MCF 10A (cell line): ENCODE measurements at places on chromosomes 12 and 14. TPM values are rescaled to one million over a fixed set of nuclear protein-coding genes. Genes with fewer than 3 reads are reported as not detected.

IL22 gene
- total RNA-seq = not detected in 2 replicates

SRGAP1 gene
- total RNA-seq = 65.0 and 66.7 TPM in 2 replicates

GLIPR1L1 gene
- not detected in 2 replicates for total RNA-seq

SLCO1B3 gene
- not detected in 2 replicates for total RNA-seq

EFCAB11 gene
- total RNA-seq = 10.6 and 11.1 TPM in 2 replicates

CRACR2A gene
- total RNA-seq = not detected in 2 replicates

DNA sequence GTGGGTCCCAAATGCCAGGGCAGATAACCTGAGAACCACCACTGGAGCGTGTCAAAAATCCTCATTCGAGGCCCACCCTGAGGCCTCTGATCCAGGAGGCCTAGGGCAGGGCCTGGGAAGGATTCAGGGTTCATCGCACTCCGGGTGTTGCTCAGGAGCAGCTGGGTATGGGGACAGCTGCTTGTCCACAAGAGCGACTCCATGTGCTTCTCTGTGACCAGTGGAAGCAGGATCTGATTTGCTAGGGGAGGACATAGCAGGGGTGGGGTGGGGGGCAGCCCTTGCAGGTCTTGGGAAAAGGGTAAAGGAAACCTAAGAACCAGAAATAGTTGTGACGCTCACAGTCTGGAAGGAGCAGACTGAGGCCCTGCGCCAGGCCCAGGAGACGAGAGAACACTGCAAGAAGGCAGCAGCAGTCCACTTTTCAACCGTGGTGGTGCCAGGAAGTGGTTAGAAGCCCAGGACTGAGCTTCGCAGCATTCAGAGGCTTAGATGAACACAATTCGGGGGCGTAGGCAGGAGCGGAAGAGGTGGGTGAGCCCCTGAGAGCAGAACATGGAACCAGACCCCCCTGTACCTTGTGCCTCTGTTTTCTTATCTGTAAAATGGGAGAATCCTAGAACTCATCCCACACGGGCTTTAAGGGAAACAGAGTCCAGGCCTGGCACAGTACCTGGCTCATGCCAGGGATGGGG, 33.7 kb downstream of the ITPK1 start:
- peak overlapping the region; percentile 75 for H3K27ac ChIP-seq
- H3K4me1 ChIP-seq = peaks cover 23% of the 10 kb centered on the region
- no peaks in the 10 kb centered on the region for H3K27me3 ChIP-seq

DNA sequence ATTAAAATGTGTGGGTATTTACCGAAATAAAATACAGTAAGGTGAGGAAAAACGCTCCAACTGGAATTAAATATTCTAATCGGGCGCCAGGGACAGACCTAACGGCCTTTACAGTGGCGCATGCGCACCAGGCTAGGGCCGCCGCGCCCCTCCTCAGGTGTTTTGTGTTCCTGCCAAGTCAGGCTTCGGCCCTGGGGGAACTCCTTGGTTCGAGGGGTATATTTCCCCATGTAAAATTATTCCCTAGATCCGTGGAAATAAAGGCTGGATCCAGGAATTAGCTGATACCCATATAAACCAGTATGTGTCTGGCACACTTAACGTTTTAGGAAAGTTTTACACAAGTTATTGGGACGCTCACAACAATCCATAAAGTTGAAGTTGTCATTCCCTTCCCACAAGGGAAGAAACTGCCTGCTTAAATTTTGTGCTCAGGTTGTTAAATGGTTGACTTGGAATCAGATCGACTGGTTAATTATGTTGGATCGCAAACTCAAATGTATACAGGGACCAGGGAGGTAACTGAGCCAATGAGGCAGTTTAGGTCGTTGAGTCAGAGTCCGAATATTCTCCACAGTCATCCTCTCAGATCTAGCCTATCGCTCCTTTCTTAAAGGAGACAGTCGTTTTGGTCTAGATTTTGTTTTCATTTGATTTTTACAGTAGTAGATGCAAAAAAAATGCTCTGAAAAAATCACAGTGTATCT, 621 bp upstream of the ANAPC7 start:
- peaks cover 6% of the 10 kb centered on the region for H3K4me1 ChIP-seq
- peak overlapping the region; percentile 100 for H3K4me3 ChIP-seq
- peak overlapping the region; percentile 100 for H3K27ac ChIP-seq
- peak; percentile 85 for DNase-seq
- H3K36me3 ChIP-seq = peaks cover 29% of the 10 kb centered on the region

- H3K36me3 ChIP-seq = no peaks in the 10 kb centered on the region
- no peak for DNase-seq
- no peaks in the 10 kb centered on the region for H3K4me1 ChIP-seq
- no peak overlapping the region for H3K27ac ChIP-seq
These were observed 49.2 kb upstream of the SLC38A1 start for GRCh38 chr12:46318037-46318436.

GRCh38 chr12:46267575-46267824, 1.3 kb downstream of the SLC38A1 start:
- no peak overlapping the region for H3K27ac ChIP-seq
- peak; percentile 29 for DNase-seq
- peaks cover 8% of the 10 kb centered on the region for H3K36me3 ChIP-seq
- H3K4me3 ChIP-seq = no peak overlapping the region
- H3K27me3 ChIP-seq = no peaks in the 10 kb centered on the region

- no peaks in the 10 kb centered on the region for H3K4me1 ChIP-seq
- H3K27ac ChIP-seq = no peak overlapping the region
- DNase-seq = no peak
- no peak overlapping the region for H3K4me3 ChIP-seq
- peaks cover 5% of the 10 kb centered on the region for H3K36me3 ChIP-seq
These were observed 58.1 kb upstream of the DHRS4 start for GRCh38 chr14:23895480-23895879.

DNA sequence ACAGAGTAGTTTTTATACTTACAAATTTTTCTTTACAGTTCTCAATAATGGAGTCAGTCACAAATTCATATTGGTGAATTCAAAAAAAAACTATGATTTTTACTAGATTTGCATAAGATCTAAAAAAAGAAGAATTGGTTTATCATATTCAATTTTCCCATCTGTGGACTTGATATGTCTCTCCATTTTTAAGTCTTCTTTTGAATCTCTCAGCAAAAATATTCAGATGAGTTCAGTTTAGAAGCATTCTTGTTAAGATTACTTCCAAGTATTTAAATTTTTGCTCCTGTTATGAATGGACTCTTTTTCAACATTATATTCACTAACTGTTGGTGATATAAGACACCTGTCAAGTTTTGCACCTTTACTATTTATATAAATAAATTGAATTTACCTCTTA, 360.6 kb upstream of the FLRT2 start:
- DNase-seq = no peak
- no peak overlapping the region for H3K4me3 ChIP-seq
- H3K27ac ChIP-seq = no peak overlapping the region
- H3K4me1 ChIP-seq = peaks cover 6% of the 10 kb centered on the region
- no peaks in the 10 kb centered on the region for H3K27me3 ChIP-seq

DNA sequence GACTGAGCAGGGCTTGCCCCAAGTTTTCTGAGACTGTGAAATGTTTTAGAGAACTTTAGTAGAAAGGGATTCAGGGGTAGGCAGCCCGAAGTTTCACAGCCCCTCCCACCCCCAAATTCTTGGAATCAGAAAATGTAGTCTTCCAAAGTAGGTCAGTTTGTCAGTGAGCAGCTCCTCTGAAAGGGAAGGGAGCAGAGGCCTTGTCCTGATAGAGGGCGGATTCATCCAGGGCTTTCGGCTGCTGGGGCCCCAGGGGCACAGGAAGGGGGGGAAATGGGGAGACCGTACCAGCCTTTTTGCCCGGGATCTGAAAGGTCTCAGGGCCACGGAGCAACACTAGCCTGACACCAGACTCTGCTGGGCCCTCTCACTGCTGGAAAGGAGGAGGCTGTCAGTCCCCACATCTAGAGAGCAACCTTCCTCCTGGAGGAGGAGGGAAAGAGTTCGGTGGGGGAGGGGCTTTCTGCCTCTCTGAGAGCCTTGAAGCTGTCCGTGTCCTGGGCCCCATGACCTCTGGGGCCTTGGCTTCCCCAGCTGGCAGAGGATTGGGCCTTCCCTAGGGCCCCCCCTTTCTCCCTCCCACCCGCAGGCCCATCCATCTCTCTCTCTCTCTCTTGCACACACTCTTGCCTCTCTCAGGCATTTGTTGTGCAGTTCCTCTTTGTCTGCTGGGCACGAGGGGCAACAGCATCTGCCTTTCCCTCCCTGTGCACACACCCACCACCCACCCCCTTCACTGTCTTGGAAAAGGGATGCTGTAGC, at the start of gene IKZF4:
TSS of gene IKZF4 (plus strand) at position 621 of the 762 bp plus-strand sequence. CDS start 451 bp downstream, outside the sequence.
- H3K36me3 ChIP-seq = peaks cover 6% of the 10 kb centered on the region
- H3K27me3 ChIP-seq = no peaks in the 10 kb centered on the region
- no peaks in the 10 kb centered on the region for H3K4me1 ChIP-seq
- no peak for DNase-seq
- H3K4me3 ChIP-seq = no peak within 1 kb of the TSS

- no peak for DNase-seq
- H3K27ac ChIP-seq = no peak overlapping the region
- H3K27me3 ChIP-seq = no peaks in the 10 kb centered on the region
- H3K4me3 ChIP-seq = no peak overlapping the region
- no peaks in the 10 kb centered on the region for H3K4me1 ChIP-seq
These were observed 102.0 kb downstream of the MGST1 start for GRCh38 chr12:16449459-16449858.

DNA sequence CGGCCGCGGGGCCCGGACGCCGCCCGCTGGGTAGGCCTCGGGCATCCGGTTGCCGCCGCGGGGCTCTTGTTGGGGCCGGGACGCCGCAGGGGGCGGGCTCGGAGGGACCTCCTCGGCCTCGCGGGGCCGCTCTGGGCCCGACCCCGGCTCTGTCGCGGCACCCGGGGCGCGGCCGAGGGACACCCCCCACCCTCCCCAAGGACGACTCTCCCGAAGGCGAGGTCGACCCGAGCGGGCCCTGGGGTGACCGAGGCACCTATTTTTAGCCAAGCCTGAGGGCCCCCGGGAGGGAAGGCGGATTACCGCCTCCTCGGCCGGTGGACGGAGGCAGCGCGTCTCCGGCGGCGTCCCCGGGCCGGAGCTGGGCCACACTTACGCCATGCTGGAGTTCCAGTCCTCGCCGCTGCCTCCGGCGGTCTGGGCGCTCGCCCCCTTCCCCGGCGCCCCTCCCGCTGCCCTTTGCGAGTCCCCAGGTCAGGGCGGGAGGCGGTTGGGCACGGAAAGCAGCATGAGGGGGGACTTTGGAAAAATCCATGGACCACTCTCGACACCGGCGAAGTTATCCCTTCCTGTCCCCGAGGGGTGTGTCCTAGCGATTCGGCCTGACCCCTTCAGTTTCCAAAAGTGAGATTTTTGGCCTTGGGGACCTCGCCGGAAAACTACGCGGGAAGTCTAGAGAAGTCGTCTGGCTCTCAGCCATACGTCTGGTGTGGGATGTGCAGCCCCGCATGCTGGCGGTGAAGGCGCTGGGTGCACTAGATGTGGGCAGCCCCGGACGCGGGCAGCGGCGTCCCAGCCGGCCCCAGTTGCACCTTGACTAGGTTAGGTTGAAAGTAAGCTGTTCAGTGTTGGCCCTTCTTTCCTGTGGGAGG, 699 bp downstream of the KTN1 start:
- H3K27ac ChIP-seq = peak overlapping the region; percentile 1
- peak overlapping the region; percentile 70 for H3K4me3 ChIP-seq
- no peaks in the 10 kb centered on the region for H3K27me3 ChIP-seq

GRCh38 chr12:223841-224240, 9.9 kb upstream of the SLC6A12 start:
- no peaks in the 10 kb centered on the region for H3K4me1 ChIP-seq
- peaks cover 50% of the 10 kb centered on the region for H3K27me3 ChIP-seq
- H3K36me3 ChIP-seq = no peaks in the 10 kb centered on the region
- no peak overlapping the region for H3K27ac ChIP-seq
- DNase-seq = no peak
- no peak overlapping the region for H3K4me3 ChIP-seq

DNA sequence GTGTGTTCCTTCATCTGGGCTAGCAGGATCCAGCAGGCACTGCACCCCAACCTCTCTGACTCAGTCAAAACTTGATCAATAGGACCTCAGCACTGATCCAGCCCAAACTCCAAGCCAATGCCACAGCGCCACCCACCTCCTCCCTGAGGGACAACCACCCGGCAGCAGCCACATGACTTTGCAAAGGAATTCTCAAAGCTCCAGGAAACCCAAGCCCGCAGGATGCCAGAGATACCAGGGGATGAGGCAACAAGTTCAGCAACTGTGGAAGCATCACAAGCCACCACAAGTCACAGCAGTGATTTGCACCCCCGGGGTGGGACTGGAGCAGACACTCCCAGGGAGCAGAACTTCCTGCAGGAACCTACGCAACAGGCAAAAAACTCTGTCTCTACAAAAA, 37.3 kb downstream of the ACTN1 start:
- peaks cover 73% of the 10 kb centered on the region for H3K4me1 ChIP-seq
- no peak overlapping the region for H3K4me3 ChIP-seq
- H3K36me3 ChIP-seq = peaks cover 10% of the 10 kb centered on the region
- H3K27ac ChIP-seq = peak overlapping the region; percentile 66
- H3K27me3 ChIP-seq = no peaks in the 10 kb centered on the region

DNA sequence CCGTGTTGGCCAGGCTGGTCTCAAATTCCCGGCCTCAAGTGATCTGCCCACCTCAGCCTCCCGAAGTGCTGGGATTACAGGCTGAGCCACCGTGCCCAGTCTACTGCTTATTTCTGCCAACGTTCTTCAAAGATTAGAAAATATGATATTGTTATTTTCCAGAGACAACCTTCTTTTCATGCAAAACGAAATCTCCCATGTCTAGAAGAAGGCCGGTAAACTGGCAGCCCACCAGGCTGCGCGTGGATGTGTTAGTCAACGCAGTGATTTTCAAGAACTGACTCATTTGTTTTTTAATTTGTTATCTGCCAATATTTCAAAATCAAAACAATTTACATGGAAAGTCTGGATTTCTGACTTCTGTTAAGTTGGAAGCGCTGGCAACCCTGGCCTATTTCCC, 169.6 kb downstream of the RIMBP2 start:
- H3K4me3 ChIP-seq = no peak overlapping the region
- H3K27me3 ChIP-seq = no peaks in the 10 kb centered on the region
- H3K36me3 ChIP-seq = no peaks in the 10 kb centered on the region
- H3K4me1 ChIP-seq = no peaks in the 10 kb centered on the region
- no peak for DNase-seq

DNA sequence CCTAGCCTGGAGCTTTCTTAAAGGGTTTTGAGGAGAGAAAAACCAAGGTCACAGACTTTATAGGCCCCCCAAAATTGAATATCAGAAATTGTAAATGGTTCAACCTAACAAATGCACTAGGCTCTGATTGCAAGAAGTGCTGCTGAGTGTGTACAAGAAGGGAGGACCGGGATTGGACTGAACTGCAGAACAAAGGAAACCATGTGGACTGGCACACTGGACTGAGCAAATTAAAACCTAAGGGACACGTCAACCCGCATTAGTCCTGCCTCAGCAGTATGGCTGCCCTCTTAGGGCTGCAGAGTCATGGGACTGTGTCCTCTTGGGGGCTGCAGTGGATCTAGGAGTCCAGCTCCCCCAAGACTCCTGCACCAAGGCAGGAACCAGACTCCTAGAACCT, 842 bp upstream of the CISTR start:
- peaks cover under 1% of the 10 kb centered on the region for H3K27me3 ChIP-seq
- no peaks in the 10 kb centered on the region for H3K36me3 ChIP-seq
- H3K27ac ChIP-seq = no peak overlapping the region
- no peak overlapping the region for H3K4me3 ChIP-seq
- no peaks in the 10 kb centered on the region for H3K4me1 ChIP-seq
